Daoy (cell line): ENCODE measurements at places on chromosomes 13 and 19. TPM values are rescaled to one million over a fixed set of nuclear protein-coding genes. Genes with fewer than 3 reads are reported as not detected.

DNA sequence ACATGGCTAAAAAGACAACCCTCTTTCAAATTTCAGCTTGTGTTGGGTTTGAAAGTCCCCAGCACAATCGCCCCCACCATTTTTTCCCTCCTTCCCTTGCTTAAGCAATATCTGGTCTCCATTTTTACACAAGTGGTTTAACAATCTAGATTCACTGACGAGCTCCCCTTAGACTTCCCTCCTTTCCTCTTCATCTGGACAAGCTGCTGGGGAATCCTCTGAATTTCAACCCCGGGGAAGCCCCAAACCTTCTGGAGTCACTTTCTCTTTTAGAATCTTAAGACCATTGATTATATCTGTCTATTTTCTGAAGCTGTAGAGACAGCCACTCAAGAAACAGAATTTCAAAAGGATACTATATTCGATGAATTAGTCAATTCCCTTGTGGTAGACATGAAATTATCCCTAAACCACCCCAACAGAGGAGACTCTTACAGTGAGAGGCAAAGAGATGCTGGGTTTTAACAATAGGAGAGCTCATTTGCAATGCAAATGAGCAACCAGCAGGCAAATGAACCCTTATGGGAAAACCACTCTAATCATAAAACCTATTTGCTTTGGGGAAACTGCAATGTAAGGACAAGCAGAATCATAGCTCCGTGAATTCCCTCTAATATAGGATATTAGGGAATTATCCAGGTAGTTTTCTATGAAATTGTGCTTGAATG lies 78.9 kb downstream of the TEX26 start:
- no peak for DNase-seq

DNA sequence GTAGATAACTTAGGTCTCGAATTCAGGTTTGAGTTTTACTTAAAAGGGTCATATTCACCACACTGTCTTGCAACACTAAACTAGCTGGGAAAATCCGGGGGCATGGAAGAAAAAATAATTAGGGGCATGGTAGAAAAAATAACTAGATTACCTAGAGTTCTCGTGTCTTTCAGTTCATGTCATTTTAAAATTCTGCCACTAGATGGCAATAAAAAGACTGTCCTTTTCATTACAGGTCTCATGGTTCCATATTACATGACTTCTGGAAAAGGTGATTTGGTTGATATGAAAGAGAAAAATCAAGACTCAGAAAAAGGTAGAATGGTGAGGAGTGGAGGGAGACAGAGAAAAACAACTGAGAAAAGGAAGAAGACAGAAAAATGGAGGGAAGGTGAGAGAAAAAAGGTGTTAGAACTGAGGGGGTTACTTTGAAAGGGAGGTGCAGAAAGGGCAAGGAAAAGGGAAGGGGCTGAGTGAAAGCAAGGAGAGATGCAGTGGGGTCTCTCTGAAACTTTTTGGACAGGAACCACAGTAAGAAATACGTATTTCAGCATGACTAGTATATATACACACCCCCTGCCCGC lies 299.0 kb downstream of the KLF12 start:
- DNase-seq = peak; percentile 5

DNA sequence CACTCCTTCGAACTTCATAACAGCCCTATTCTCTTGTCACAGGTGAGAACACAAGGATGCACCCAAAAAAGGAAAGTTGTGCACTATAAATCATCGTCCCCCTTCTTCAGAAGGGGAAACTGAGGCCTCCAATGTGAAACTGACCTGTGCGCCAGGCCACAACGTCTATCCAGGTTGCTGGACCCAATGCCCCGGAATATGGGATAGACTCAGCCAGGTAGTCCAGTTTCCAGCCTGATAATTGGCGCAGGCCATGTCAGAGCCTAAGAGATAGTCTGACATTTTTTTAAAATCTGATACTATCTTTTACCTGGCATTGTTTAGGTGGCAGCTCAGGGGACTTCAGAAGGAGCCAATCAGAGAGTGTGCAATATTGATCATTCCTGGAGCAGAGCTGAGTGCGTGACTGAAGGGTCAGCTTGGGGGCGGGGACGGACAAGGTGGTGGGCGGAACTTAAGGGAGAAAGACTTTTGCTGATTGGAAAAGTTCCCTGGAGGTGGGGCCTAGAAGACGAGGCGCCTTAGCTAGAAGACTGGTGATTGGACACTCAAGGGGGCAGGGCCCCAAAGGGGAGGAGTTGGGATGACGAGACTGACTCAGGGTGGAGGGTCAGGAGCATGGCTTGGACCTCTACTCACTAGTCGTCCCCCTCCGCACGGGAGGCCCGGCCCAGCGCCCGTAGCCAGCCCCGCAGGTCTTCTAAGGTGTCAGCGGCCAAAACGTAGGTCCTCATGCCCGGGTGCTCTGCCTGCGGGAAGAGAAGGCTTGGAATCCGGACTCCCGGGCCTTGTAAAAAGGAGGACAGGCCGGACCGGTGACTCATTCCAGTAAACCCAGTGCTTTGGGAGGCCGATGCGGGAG lies 8.5 kb downstream of the PLEKHA4 start:
- DNase-seq = no peak

DNA sequence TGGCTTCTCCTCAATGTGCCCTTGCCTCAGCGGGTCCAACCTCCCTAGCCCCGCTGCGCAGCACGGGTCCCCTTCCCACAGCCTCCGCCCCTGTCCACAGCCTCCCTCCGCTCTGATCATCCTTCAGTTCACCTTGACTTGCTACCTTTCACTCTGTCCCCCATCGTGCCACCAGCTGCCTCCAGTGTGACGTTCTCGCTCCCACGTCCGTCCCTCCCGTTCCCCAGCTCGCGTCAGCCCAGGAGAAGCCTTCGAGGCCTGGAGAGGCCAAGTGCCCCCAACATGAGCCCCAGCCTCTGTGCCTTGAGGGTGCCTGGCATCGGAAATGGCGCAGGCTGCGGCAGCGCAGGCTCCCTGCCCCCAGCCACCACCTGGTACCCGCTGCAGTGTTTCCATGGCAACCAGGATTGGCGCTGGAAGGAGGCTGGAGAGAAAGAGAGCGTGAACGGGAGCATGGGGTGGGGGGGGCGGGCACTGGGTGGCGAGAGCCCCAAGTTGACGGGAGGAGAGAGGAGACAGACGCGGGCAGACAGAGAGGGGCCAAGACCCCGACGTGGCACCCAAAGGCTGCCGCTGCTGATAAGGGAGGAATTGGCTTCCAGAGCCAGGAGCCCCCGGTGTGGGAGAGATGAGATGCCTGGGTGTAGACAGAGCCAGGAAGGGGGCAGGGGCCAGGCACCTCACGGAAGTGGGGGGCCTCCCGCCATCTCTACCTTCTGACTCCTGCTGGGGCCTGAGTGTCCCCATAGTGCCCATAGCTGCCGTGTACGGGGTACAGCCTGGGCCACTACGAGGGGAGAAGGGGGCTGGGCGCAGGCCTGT lies 844 bp upstream of the ASPDH start:
- no peak for DNase-seq

MISP gene
- 1.5 and 2.0 TPM in 2 replicates for total RNA-seq

LGI4 gene
- total RNA-seq = not detected in 2 replicates

SMIM24 gene
- total RNA-seq = not detected in 2 replicates
